ENCODE measurements at places on chromosomes 13 and 19. TPM values are rescaled to one million over a fixed set of nuclear protein-coding genes. Genes with fewer than 3 reads are reported as not detected.

DNA sequence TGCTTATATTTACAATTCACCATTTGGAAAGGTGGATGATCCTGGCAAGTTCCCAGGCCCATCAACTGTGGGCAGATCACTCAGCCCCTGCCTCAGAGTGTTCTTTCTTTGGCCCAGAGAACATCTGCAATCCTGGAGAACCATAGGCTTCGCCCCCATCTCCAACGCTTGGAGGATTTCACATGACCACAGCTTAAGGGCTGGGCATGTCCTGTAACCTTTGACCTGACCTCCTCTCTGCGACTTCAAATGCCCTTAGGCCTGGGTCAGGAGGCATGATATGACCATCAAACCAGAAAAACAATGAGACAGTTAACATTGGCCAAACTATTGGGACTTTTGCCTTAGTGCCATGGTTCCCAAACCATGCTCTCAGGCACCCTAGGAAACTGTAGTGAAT lies 7.2 kb upstream of the MBNL2 start:
- DNase-seq = no peak

NLRP11 gene
- not detected for total RNA-seq

DNA sequence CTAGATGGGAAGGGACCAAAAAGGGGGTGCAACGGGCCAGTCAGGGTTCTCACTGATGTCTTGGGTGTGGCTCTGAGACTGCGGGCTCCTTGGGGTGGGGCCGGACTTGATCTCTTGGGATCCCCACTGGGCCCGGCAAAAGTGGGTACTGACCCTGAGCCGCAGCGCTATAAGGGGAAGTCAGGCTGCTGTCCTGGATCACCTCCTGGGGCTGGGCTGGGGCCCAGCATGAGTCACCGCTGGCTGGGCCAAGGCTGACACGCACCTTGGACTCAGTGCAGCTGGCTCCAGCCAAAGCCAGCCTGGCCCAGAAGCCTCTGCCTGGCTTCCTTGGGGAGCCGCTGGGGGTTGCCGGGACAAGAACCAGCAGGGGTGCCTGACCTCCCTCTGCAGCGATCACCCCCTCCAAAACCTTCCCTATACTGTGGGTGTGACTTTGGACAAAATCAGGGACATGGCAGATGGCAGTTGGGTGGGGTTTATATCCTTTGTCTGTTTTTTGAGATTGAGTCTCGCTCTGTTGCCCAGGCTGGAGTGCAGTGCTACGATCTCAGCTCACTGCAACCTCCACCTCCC lies 617 bp upstream of the IQCN start:
- DNase-seq = peak; percentile 76

DNA sequence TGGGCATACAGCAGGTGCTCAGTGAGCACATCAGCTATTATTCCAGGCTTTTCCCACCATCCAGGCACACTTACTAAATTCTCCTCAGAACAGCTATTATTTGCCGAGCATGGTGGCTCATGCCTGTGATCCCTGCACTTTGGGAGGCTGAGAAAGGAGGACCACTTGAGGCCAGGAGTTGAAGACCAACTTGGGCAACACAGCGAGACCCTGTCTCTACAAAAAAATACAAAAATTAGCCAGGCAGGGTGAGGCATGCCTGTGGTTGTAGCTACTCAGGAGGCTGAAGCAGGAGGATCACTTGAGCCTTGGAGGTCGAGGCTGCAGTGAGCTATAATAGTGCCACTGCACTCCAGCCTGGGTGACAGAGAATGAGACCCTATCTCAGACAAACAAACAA lies 35.4 kb downstream of the PTPRS start:
- DNase-seq = no peak

- DNase-seq = no peak
Observed at GRCh38 chr13:87810391-87810801, 139.2 kb downstream of the SLITRK5 start.

- no peak for DNase-seq
Observed at GRCh38 chr13:49265822-49266221, 18.1 kb downstream of the CDADC1 start.

GPR180 gene
- total RNA-seq = 9.9 TPM

BEST2 gene
- total RNA-seq = 0.99 TPM

- DNase-seq = peak; percentile 46
Observed at GRCh38 chr19:16825312-16826052, 3.7 kb upstream of the SIN3B start.

- no peak for DNase-seq
Observed at GRCh38 chr13:42807241-42807640, 25.9 kb downstream of the FAM216B start.

GRCh38 chr19:53977429-53977990 lies 13.9 kb upstream of the CACNG6 start:
- peak; percentile 50 for DNase-seq

NRTN gene
- 2.2 TPM for total RNA-seq

DNA sequence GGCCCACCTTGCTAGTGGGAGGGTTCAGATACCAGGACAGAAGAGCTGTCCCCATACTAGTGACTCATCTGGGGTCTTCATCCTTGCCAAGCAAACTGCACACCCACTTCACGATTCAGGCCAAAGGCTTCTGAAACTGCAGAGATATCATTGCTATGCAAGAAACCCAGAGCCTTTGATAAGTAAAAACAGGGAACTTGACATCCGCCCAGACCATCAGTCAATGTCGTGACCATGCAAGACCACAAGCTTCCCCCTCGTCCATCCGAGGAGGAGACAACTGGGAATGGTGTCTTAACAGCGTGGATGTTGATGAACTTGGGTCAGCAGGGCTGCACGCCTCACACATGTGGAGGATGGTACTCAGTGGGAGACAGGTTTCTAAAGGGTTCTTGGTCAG lies 58.0 kb downstream of the ABCC4 start:
- DNase-seq = no peak

ZNF556 gene
- total RNA-seq = 4.6 TPM

All from skin of body (tissue), 3 donors.